Natural killer cell (primary cell): ENCODE measurements at places on chromosomes 3 and 15.
A peak's percentile ranks its signal among the peaks of the same experiment; 100 is the strongest.

DNA sequence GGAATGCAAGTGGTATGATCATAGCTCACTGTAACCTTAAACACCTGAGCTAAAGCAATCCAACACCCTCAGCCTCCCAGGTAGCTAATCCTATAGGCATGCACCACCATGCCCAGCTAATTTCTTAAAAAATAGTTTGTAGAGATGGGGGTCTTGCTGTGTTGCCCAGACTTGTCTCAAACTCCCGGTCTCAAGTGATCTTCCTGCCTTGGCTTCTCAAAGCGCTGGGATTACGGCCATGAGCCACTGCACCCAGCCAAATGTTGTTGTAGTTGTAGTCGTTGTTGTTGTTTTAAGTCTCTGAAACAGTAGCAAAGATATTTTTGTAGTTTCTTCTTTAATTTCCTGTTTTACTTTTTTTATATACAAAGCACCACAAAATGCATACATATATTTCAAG lies 616.6 kb downstream of the NAALADL2 start:
- no peak for DNase-seq

DNA sequence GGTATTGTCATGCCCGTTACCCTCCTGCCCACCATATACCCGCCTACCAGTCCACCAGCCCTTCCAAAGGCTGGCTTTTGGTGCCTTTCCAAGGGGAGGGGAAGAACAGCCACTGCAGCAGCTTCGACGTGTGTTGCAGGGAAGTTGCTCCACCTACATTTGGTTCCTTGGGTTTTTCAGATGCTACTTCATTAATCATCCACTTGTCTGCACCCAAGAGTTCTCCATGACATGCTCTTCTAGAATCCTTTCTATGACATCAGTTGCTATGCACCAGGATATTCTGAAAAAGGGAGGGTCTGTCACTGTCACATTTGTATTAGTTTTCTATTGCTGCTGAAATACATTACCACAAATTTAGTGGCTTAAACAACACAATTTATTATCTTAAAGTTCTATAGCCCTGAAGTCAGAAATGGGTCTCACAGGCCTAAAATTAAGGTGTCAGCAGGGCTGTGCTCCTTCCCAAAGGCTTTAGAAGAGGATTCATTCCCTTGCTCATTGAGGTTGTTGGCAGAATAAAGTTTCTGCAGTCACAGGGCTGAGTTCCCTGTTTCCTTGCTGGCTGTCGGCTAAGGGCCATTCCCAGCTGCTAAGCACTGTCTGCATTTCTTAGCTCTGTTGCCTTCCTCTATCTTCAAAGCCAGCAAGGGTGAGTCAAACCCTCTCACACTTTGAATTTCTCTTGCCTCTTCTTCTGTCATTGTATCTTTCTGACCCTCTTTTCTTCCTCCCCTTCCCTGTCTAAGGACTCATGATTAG lies at the start of gene LYZL4:
Gene LYZL4 (minus strand): TSS at position 241 of the 762 bp plus-strand sequence. CDS start 3,359 bp downstream, outside the sequence.
- no peak for DNase-seq

DNA sequence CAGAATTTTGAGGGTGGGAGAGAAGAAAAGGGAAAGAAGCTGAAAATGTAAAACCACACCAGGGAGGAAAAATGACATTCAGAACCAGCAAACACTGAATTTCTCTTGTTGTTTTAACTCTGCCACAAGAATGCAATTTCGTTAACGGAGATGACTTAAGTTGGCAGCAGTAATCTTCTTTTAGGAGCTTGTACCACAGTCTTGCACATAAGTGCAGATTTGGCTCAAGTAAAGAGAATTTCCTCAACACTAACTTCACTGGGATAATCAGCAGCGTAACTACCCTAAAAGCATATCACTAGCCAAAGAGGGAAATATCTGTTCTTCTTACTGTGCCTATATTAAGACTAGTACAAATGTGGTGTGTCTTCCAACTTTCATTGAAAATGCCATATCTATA lies 15.5 kb downstream of the GREM1 start:
- DNase-seq, result no peak

GRCh38 chr3:168212664-168213285 lies 117.1 kb upstream of the GOLIM4 start:
- DNase-seq, result no peak

DNA sequence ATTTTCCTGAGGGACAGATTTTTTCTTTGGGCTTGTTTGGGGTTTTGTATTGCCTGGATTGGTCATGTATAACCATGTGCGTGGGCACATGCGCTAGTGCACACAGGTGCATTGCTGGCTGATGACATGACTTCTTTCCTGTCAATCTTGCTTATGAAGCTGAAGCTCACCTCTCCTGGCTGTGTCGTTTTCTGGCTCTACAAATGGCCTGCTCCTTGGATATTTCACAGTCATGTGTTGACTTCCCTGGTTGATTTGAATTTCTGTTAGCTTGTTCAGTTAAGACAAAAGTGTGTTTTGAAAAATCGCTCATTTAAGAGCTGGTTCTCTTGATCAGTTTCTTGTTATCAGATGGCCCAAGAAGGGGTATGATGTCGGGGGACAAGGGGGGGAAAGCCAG lies 11.5 kb downstream of the PTPRG start:
- no peak for DNase-seq

DNA sequence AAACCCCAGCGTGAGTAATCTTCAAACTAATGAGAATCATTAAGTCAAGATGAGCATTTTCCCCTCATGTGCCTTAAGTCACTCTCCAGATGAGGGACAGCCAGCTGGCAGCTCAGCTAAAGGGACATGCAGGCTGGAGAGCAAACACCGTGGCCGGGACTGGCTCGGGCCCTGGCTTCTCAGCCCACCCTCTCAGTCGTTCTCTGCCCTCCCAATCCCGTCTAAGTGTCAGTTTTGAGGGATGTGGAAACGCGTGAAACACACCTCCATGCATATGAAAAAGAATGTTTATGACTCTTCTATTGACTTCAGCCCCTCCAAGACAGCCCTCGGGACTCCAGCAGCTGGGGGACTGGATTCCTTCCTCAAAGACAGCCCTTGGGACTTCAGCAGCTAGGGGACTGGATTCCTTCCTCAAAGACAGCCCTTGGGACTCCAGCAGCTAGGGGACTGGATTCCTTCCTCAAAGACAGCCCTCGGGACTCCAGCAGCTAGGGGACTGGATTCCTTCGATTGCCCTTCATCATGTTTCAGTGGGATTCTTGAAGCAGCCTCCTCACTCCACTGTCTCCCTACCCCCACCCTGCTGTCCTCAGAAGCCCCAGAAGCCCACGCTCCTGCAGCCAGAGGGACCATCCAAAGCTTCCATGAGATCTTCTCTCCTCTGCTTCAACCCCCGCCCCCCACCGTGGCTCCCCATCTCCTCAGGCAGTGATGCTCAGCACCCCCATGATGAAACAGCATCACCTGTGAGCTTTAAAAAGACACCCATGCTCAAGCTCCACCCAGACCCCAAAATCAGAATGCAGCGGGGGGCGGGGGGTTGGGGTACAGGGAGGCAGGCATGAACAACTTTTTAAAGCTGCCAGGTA lies 228.9 kb downstream of the XXYLT1 start:
- DNase-seq, result no peak

DNA sequence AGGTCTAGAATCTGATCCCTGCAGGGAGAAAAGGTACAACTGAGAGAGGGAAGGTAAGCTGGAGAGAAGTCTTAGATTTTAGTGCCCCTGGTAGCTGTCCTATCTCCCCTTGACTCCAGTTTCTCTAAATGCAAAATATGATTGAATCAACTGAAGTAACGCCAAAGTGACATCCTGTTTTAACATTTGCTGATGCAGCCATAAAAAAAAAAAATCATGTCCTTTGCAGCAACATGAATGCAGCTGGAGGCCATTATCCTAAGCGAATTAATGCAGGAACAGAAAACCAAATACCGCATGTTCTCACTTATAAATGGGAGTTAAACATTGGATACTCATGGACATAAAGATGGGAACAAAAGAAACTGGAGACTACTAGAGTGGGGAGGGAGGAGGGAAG lies 42.4 kb upstream of the LCTL start:
- no peak for DNase-seq

- no peak for DNase-seq
These were observed 41.2 kb downstream of the CRYBG3 start for GRCh38 chr3:97863031-97863430.

DNA sequence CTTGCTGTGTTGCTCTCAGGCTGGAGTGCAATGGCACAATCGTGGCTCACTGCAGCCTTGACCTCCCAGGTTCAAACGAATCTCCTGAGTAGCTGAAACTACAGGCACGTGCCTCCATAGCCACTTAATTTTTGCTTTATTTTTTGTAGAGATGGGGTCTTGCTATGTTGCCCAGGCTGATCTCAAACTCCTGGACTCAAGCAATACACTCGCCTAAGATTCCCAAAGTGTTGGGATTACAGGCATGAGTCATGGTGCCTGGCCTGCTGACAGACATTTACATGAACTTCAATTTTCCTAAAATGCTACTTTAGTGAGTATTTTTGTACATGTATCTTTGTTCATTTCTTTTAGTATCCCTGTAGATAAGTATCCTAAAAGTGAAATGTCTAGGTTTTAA lies 132.3 kb downstream of the SUCLG2 start:
- DNase-seq, result no peak

DNA sequence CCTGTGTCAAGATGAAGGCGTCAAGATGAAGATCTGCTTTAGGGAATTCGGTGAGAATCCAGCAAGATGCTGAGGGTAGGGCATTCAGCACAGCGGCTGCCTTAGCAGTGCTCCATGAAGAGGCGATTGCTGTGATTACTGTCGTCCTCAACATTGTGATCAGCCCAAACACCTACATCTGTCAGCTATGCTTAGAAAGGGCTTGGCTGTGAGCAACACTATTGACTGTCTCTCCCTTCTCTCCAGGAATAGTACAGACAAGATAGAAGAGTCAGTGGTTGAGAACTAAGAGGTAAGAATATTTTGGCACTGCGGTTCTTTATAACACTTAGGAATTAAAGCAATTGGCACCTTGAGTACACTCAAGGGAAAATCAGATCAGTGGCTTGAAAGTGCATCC lies 91.3 kb downstream of the THBS1 start:
- no peak for DNase-seq

DNA sequence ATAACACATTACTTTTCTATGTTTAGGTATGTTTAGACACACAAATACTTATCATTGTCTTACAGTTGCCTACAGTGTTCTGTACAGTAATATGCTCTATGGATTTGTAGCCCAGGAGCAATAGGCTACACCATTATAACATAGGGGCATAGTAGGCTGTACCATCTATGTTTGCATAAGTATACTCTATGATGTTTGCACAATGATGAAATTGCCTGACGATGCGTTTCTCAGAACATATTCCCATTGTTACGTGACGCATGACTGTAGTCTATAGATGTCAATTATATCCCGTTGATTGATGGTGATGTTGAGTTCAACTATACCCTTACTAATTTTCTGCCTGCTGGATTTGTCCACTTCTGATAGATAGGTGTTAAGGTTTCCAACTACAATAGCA lies 139.4 kb upstream of the PFN2 start:
- DNase-seq, result no peak

DNA sequence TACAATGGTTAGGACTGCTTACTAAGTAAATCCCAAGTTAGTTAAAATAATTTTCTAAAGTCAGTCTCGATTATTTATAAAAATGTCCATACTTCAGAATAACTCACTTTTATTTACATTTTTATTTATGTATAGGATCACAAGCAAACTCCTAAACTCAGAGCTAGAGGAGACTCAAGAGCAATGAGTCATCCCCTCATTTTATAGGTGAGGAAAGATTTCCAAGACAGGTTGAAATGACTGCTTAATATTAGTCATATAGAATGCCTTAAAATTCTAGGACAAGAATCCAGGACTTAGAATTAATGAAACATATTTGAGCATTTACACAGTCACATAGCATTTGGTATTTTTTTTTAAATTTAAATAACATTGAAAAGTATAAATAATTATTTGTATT lies 983.8 kb downstream of the SI start:
- no peak for DNase-seq

DNA sequence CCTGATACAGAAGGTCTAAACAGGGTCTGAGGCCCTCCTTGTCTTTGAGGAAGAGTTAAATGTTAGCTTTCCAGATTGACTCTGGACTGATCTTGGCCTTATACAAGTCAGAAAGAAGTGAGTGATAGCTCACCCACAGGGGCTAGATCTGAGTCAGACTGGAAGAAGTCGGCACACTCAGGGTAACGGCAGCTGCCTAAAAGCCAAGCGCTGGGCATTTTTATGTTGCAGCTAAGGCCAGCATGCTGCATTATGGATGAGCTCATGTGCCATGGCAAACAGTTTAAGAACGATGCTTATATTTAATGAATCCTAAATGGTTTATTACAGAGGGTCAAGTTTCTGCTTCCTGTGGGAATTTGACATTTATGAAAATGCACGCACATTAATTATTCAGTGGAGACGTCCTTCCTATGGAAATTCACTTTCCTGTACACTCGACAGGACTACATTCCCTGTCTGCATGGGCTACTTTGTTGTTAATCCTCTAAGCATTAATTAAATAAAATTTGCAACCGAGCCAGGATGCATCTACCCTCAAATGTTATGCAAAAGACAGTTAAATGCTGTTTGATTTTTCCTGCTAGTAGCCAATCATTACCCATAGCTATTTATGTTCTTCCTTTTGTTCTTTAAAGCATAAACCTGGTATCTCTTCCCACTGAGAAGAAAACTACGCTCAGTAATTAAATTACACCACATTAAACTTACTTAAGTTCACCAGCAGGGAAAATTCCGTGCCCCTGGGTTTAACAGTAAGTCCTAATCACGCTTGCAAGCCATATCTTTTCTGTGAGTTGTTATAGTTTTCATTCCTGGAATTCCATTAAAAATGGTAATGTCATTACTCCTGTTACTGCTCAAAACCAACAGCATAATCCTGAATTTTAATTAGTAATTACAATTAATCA lies 762.7 kb upstream of the CFAP20DC start:
- DNase-seq, result no peak

- no peak for DNase-seq
These were observed 59.0 kb upstream of the CTSH start for GRCh38 chr15:79003896-79004295.

GRCh38 chr3:151283907-151284461 lies 5.6 kb upstream of the P2RY14 start:
- no peak for DNase-seq

DNA sequence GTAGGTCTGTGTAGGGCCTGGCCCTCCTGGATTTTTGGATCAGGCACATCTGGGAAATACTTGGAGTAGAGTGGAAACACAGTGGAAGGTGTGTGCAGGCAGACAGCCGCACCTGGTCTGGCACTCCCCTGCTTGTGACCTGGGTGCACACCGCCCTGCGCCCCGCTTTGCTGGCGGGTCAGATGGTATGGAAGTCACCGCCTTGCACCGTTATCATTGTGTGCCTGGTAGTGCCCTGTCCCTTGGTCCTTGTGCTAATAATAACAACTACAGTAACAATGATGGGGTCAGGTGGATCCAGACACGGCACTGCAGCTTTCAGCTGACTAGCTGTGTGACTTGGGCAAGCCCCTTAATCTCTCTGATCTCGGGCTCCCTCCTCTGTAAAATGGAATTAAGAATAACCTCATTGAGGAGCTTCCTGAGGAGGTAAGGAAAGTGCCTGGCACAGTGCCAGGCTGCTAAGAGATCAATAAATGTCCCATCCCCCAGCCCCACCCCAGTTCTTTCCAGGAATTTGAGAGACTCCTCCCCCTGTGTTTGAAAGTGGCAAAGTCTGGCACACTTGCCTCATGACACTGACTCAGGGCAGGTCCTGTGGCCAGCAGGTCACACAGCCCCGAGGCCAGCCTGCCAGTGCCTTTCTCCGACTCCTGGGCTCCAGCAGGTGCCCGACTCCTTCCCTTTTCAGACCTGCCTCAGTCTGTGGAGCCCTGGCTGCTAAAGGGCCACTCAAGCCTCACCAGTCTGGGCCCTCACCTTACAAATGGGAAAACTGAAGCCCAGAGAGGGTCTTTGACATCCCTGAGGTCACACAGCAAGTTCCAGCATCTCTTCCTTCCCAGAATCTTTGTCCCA lies 9.8 kb downstream of the ISG20 start:
- peak; percentile 57 for DNase-seq
